ENCODE measurements at places on chromosomes 5 and 9. TPM values are rescaled to one million over a fixed set of nuclear protein-coding genes. Genes with fewer than 3 reads are reported as not detected.

Gene ARHGEF39
- 9.9 TPM for polyA plus RNA-seq

Gene ORM2
- not detected for polyA plus RNA-seq

Gene FOXE1
- polyA plus RNA-seq, result not detected

Gene OTP
- polyA plus RNA-seq, result not detected

Gene ANKS6
- polyA plus RNA-seq, result 23.9 TPM

Gene IL9
- polyA plus RNA-seq, result not detected

Gene MYO10
- polyA plus RNA-seq, result 28.8 TPM

Gene TTLL11
- polyA plus RNA-seq, result 7.2 TPM

Gene FRMD3
- polyA plus RNA-seq, result 2.8 TPM

Gene CNTLN
- polyA plus RNA-seq, result 23.1 TPM

Gene IL7R
- polyA plus RNA-seq, result 0.75 TPM

Gene OR13D1
- not detected for polyA plus RNA-seq

Gene TNIP1
- 65.7 TPM for polyA plus RNA-seq

Gene TEK
- 40.6 TPM for polyA plus RNA-seq

Gene CCDC183
- 4.9 TPM for polyA plus RNA-seq

Gene TMEM215
- 0.23 TPM for polyA plus RNA-seq

Gene TAF11L5
- polyA plus RNA-seq, result not detected

Gene SPATA31A3
- polyA plus RNA-seq, result not detected

Gene ZFP2
- polyA plus RNA-seq, result 9.2 TPM

Gene IFNK
- polyA plus RNA-seq, result not detected

Gene EGFL7
- polyA plus RNA-seq, result 46.3 TPM

Gene SLC27A6
- polyA plus RNA-seq, result 1.6 TPM

Gene DIPK1B
- polyA plus RNA-seq, result 23.3 TPM

Gene CATSPER3
- polyA plus RNA-seq, result 0.67 TPM

Gene SLC34A3
- 2.9 TPM for polyA plus RNA-seq

Gene AIF1L
- polyA plus RNA-seq, result 21.4 TPM

Gene IL31RA
- polyA plus RNA-seq, result 0.07 TPM

Gene TSSK1B
- polyA plus RNA-seq, result not detected

Gene KLF4
- 6.0 TPM for polyA plus RNA-seq

Gene RNF145
- 115 TPM for polyA plus RNA-seq

Gene FGF10
- polyA plus RNA-seq, result 8.6 TPM

Gene CCDC192
- polyA plus RNA-seq, result 0.76 TPM

Gene MARVELD2
- 29.3 TPM for polyA plus RNA-seq

Gene SLC6A7
- polyA plus RNA-seq, result 0.06 TPM

Gene CFAP90
- polyA plus RNA-seq, result 4.2 TPM

Gene CCL21
- 23.5 TPM for polyA plus RNA-seq

Gene CDX1
- polyA plus RNA-seq, result 0.10 TPM

Gene GALNT10
- polyA plus RNA-seq, result 30.3 TPM

Gene SCGB3A2
- not detected for polyA plus RNA-seq

Gene SOHLH1
- polyA plus RNA-seq, result not detected

Gene CBY3
- 1.4 TPM for polyA plus RNA-seq

Gene MARCOL
- not detected for polyA plus RNA-seq

Gene GABRA1
- 0.11 TPM for polyA plus RNA-seq

Gene TLE1
- polyA plus RNA-seq, result 64.2 TPM

Gene ADGRD2
- polyA plus RNA-seq, result 0.11 TPM

Gene FGD3
- polyA plus RNA-seq, result 1.4 TPM

Gene TMEM174
- 0.34 TPM for polyA plus RNA-seq

Gene HTR1A
- polyA plus RNA-seq, result not detected

Gene HOMER1
- 29.3 TPM for polyA plus RNA-seq

Gene FOXD4L4
- polyA plus RNA-seq, result not detected

Gene PCDHB10
- 5.4 TPM for polyA plus RNA-seq

Gene TAF1L
- 0.10 TPM for polyA plus RNA-seq

Gene EIF4EBP3
- polyA plus RNA-seq, result 11.3 TPM

Gene SGCD
- 9.5 TPM for polyA plus RNA-seq

Gene FAT2
- polyA plus RNA-seq, result 0.16 TPM
